ENCODE measurements at places on chromosomes 6 and 20. TPM values are rescaled to one million over a fixed set of nuclear protein-coding genes. Genes with fewer than 3 reads are reported as not detected.

The CST2 gene
- total RNA-seq, result not detected

The MROH8 gene
- 1.6 TPM for total RNA-seq

The GSTA3 gene
- total RNA-seq, result not detected

The RAD21L1 gene
- total RNA-seq, result not detected

The TXLNB gene
- 0.51 TPM for total RNA-seq

The MRPS10 gene
- total RNA-seq, result 53.4 TPM

The ZNFX1 gene
- 38.9 TPM for total RNA-seq

The MEI4 gene
- not detected for total RNA-seq

The PRDM13 gene
- not detected for total RNA-seq

The SLC35B3 gene
- total RNA-seq, result 15.2 TPM

The ETV7 gene
- 0.13 TPM for total RNA-seq

The TPBG gene
- total RNA-seq, result 5.9 TPM

The PRND gene
- total RNA-seq, result 1.9 TPM

The WFDC12 gene
- not detected for total RNA-seq
